ENCODE measurements at places on chromosomes 7 and 10. TPM values are rescaled to one million over a fixed set of nuclear protein-coding genes. Genes with fewer than 3 reads are reported as not detected.

FLNC gene
- 4.1 TPM for total RNA-seq

SLC18A3 gene
- not detected for total RNA-seq

DNTT gene
- total RNA-seq = not detected

FAM107B gene
- total RNA-seq = 146 TPM

PRLHR gene
- total RNA-seq = not detected

PAPSS2 gene
- total RNA-seq = 20.7 TPM

AEBP1 gene
- total RNA-seq = not detected

PPP1R17 gene
- not detected for total RNA-seq

SLC13A1 gene
- not detected for total RNA-seq

ST8SIA6 gene
- total RNA-seq = 0.04 TPM

FGFR2 gene
- total RNA-seq = 0.36 TPM

NME8 gene
- not detected for total RNA-seq

GNAT3 gene
- not detected for total RNA-seq

AKR1C2 gene
- total RNA-seq = 4,175 TPM

TMEM273 gene
- not detected for total RNA-seq

POU6F2 gene
- total RNA-seq = not detected

IFIT1B gene
- total RNA-seq = not detected

LRRD1 gene
- not detected for total RNA-seq

TPK1 gene
- total RNA-seq = 2.6 TPM

SEMA3C gene
- 62.4 TPM for total RNA-seq

NEUROD6 gene
- not detected for total RNA-seq

Measured in A549 treated with CORT108297 at 1 μM for 4 hours (cell line).